ENCODE measurements at places on chromosomes 1 and 21. TPM values are rescaled to one million over a fixed set of nuclear protein-coding genes. Genes with fewer than 3 reads are reported as not detected.
A peak's percentile ranks its signal among the peaks of the same experiment; 100 is the strongest.

PTPN7 gene
- 196 TPM for total RNA-seq

ACOT11 gene
- total RNA-seq, result 1.4 TPM

LCE1F gene
- total RNA-seq, result not detected

KPNA6 gene
- total RNA-seq, result 65.8 TPM

RHD gene
- 0.12 TPM for total RNA-seq

- no peaks in the 10 kb centered on the region for H3K27me3 ChIP-seq
- DNase-seq, result no peak
- no peaks in the 10 kb centered on the region for H3K36me3 ChIP-seq
Observed at GRCh38 chr1:66439031-66439740, 94.8 kb upstream of the SGIP1 start.

GRCh38 chr1:167472752-167473521, 45.4 kb downstream of the CD247 start:
- peaks cover 87% of the 10 kb centered on the region for H3K4me1 ChIP-seq
- H3K27ac ChIP-seq, result peak overlapping the region; percentile 71
- peak overlapping the region; percentile 90 for H3K4me3 ChIP-seq
- H3K27me3 ChIP-seq, result no peaks in the 10 kb centered on the region
- DNase-seq, result peak; percentile 71
- H3K36me3 ChIP-seq, result peaks cover 23% of the 10 kb centered on the region

GRCh38 chr1:40668769-40669525, 3.5 kb upstream of the RIMS3 start:
- H3K36me3 ChIP-seq, result no peaks in the 10 kb centered on the region
- H3K4me1 ChIP-seq, result peaks cover 21% of the 10 kb centered on the region
- no peak overlapping the region for H3K27ac ChIP-seq
- H3K27me3 ChIP-seq, result peaks cover 5% of the 10 kb centered on the region

GRCh38 chr1:82273816-82274215, 473.1 kb downstream of the ADGRL2 start:
- no peak overlapping the region for H3K27ac ChIP-seq
- H3K36me3 ChIP-seq, result no peaks in the 10 kb centered on the region
- no peaks in the 10 kb centered on the region for H3K27me3 ChIP-seq
- no peaks in the 10 kb centered on the region for H3K4me1 ChIP-seq
- DNase-seq, result no peak

Measured in activated T-cell treated with anti-CD3 and anti-CD28 coated beads, Interleukin-2, amount 50 U/mL, for 72 hours (primary cell).